Stimulated activated CD8-positive, alpha-beta memory T cell treated with anti-CD3 and anti-CD28 coated beads, Interleukin-4, amount 100 ng/mL, for 1 hour (primary cell): ENCODE measurements at places on chromosomes 6 and 20.
A peak's percentile ranks its signal among the peaks of the same experiment; 100 is the strongest.

DNA sequence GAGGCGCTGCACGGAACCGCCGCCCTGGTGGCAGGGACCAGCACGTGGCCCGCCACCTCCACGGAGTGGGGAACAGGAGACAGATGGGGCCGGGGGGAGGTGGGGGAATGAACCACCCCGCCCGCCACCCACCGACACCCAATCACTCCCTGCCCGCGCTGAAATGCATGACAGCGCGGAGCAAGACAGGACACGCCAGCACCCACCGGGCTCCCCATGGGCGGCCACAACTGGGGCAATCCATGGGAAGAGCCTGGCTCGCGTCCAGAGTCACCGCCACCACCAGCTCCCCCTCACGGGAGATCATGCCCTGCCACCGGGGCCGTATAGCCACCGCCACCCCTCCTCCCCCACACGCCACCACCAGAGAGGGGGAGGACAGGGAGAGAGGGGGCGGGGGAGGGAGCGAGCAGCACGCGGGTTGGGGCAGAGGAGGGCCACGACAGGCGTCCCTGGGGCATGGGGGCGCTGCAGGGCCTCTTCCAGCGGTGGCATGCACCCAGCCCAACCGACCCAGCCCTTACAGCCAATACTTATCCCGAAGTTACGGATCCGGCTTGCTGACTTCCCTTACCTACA lies 744.3 kb upstream of the DEFB115 start:
- DNase-seq: no peak

GRCh38 chr6:135951169-135951568 lies 99.7 kb downstream of the PDE7B start:
- DNase-seq: no peak

- peak; percentile 54 for DNase-seq
Measured at GRCh38 chr6:16238057-16238962, at the start of gene GMPR. TSS of gene GMPR (plus strand) at chr6:16238587. CDS start at chr6:16238694, 107 bp downstream.

DNA sequence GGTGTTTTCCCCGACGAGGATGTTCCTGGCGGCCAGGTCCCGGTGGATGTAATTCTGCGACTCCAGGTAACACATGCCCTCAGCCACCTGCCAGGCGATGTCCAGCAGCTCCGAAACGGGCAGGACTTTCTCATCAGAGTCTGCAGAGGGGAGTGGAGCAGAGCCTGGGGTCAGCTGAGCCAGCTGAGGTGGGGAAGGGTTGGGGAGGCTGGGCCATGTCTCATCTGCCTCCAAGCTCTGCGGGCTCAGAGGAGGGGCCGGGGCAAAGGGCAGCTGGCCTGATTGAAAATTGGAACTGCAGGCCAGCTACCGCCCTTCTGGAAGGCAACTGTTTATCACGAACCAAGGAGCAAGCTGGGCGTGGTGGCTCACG lies 6.4 kb downstream of the PTK6 start:
- no peak for DNase-seq

- no peak for DNase-seq
Measured at GRCh38 chr6:15280028-15280427, 34.2 kb downstream of the JARID2 start.

- DNase-seq: no peak
Measured at GRCh38 chr6:159650314-159650713, 42.7 kb downstream of the SOD2 start.

- no peak for DNase-seq
Measured at GRCh38 chr6:110233770-110234374, 53.6 kb downstream of the CDC40 start.

GRCh38 chr6:47440719-47441118 lies 36.9 kb upstream of the CD2AP start:
- DNase-seq: no peak

- no peak for DNase-seq
Measured at GRCh38 chr6:158624684-158625682, 19.6 kb downstream of the DYNLT1 start.

DNA sequence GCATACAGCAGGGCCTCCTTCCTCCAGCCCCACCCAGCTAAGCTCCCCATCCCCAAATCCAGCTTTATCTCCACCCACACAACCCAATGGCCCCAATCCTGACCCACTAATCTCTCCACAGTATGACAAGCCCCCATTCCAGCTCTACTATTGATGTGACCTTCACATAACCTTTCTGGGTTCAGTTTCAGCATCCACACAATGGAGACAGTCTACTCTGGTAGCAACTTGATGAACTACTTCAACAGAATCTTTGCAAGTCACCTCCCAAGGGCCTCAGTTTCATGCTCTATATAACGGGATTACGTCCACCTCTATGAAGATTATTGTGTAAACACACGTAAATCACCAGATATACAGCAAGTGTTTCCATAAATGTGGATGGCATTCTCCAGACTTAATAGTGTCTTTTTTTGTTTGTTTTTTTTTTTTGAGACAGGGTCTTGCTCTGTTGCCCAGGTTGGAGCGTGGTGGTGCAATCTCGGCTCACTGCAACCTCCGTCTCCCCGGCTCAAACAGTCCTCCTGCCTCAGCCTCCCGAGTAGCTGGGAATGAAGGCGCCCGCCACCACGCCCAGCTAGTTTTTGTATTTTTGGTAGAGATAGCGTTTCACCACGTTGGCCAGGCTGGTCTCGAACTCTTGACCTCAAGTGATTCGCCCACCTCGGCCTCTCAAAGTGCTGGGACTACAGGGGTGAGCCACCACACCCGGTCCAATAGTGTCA lies 1.4 kb downstream of the AHCY start:
- DNase-seq: no peak
